ENCODE measurements at places on chromosomes 2 and 18.

DNA sequence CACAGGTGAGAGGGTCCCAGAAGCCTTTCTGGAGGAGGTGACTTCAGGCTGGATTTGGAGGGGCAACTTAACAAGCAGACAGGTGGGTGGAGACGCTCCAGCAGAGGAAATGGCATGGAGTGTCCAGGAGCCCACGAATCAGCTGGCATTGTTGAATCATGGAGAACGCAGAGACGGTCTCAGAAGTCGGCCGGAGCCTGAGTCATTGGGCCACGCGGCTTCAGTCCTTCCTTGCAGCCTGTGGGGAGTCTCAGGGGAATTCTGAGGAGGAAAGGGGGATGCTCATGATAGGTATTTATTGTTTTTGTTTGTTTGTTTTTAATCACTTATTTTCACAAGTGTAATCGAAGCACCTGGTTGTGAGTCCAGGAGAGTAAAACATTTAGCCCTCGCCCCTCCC is 184.6 kb upstream of the HDAC4 start:
- DNase-seq: no peak

GRCh38 chr2:111188681-111189080 is 68.0 kb downstream of the BCL2L11 start:
- no peak for DNase-seq

- no peak for DNase-seq
These were observed 38.8 kb downstream of the SFXN5 start for GRCh38 chr2:73032702-73033097.

DNA sequence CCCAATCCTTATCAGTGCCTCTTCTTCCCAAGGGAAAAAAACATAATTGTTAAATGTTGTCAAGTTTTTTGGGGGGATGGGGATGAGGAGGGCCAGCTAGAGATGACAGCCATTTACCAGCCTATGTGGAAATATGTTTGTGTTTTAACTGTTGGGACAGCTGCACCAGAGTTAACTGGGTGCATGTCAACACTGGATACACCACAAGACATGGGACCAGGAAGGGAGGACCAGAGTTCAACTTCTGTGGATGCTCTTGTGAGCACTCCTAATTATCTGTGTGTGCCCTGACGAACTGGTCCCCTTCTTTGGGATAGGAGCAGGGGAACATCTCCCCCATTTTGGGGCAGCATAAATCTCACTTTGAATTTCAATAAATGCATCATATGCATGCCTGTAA is 66.1 kb upstream of the FZD5 start:
- no peak for DNase-seq

- DNase-seq: no peak
These were observed 26.8 kb upstream of the SPATA3 start for GRCh38 chr2:230968921-230969658.

- DNase-seq: no peak
These were observed 50.3 kb downstream of the ARL4C start for GRCh38 chr2:234446404-234447076.

DNA sequence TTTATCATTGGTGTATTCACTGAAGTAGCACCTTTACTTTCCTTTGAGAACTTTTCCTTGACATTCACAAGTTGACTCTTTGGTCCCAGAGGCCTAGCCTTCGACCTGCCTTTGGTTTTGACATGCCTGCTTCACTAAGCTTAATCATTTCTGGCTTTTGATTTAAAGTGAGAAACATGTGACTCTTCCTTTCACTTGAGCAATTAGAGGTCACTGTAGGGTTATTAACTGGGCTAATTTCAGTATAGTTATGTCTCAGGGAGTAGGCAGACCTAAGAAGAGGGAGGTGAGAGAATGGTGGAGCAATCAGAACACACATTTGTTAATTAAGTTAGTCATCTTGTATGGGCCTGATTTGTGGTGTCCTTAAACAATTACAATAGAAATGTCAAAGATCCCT is 1040.7 kb upstream of the SLC39A10 start:
- DNase-seq: no peak
